ENCODE measurements at places on chromosomes 12 and 14.

DNA sequence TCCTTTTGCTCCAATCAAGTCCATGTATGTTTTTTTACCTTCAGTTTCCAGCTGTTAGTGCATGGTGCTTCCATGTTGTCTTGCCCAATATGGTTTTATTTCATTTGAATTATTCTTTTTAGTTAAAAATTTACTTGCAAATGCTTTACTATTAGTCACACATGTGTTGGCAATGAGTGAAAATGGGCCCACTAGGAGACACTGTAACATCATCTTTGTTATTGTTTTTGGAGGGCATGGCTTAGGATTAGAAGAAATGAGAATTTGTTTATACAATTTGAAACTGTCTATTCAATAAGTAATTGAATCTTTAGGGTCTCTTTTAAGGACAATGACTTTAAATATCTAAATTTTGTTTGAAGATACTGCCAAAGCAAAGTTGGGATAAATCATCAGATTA is 133.7 kb downstream of the BRMS1L start:
- DNase-seq: no peak

- DNase-seq: no peak
These were observed 85.4 kb downstream of the WSCD2 start for GRCh38 chr12:108214486-108214885.

- DNase-seq: no peak
These were observed 10.0 kb upstream of the GPR19 start for GRCh38 chr12:12705838-12706520.

GRCh38 chr12:114868995-114869834 is 185.2 kb upstream of the TBX3 start:
- DNase-seq: no peak

- no peak for DNase-seq
These were observed 81.5 kb downstream of the ETV6 start for GRCh38 chr12:11731042-11731357.

DNA sequence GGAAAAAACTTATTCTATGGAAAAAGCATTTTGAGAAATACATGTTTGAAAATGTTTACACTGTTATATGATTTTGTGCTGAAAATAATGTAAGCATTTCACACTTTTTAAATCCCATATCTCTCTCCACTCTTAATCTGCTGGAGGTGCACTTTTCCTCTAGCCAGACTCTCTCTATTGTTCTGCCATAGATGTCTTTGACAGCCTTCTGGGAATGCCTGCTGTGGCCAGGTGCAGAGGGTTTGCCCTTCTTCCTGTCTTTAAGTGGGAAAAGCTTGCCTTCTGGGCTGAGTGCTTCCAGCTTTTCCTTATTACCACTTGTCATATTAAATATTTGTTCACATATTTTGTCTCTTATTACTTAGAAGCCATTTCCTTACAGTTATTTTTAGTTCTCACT is 60.1 kb upstream of the PPM1H start:
- no peak for DNase-seq

GRCh38 chr14:64705381-64706118 is 1.3 kb downstream of the PLEKHG3 start:
- DNase-seq: no peak

DNA sequence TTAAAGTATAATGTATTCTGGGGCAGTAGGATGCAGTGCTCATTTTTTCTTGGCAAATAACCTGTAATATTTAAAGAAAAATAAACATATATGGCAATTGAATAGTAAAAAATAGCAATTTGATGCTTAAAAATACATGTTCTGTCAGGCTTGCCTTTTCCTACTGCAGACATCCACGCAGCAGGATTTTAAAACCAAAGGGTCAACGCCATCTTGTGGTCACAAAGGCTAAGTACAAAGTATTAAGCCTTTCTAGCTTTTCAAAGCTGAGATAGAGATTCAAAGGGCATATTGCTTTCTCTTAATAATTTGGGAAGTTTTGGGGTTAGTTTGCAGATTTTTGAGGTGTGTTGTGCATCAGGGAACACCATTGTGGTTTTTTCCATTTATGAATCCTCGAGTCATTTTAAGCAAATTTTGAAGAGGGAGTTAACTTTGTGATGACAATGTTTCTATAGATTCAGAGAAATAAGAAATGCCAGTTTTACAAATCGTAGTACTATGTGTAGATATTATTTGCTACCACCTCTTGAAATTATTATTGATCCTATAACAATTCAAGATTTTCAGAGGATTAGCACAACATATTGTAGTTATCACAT is 4.7 kb upstream of the CCER1 start:
- no peak for DNase-seq

DNA sequence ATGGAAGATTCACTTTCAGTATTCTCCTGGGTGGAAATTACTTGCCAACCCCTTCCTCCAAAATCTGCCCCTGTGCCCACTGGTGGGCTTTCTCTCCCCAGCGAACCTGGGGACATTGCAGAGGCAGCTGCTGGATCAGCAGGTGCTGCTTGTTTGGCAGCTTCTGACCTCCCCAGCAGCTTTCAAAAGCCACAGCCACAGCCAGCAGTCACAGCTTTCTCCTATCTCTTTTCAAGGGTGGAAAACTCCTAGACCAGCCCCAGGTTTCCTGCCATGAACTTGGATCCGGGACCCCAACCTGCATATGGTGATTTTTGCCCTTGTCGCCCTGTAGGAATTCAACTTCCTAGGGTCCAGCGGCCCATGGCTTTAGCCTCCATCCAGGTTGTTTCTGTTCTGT is 330.8 kb downstream of the ADAMTS20 start:
- DNase-seq: no peak

- DNase-seq: peak; percentile 46
These were observed 21.8 kb upstream of the PCNX1 start for GRCh38 chr14:70885343-70886022.

DNA sequence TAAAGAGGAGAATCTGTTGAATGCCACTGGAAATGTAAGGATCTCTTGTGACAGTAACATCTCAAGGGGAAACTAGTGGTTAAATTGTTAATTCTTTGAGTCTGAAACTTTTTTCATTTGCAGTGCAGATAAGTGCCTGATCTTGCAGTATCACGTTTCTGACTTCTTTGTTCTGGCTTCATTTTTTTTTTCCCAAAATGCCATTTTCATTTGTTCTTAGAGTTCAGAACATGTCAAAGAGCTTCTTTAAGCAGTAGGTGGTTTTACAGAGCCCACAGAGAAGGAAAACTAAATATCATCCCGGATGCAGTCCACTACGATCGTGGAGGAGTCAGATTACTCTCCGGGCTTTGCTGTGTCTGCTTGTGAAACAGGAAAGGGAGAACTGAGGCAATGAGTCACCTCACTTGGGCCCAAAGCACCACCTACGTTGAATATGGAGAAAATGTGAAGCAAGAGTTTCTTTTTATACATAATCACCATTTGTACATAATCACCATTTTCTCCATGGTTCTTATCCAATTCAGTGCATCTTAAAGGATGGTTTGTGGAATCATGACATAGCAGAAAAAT is 43.9 kb downstream of the HMGA2 start:
- DNase-seq: no peak

- no peak for DNase-seq
These were observed 176.0 kb downstream of the CHST11 start for GRCh38 chr12:104632724-104633201.

- DNase-seq: no peak
These were observed 60.8 kb upstream of the CHGA start for GRCh38 chr14:92861856-92862745.

DNA sequence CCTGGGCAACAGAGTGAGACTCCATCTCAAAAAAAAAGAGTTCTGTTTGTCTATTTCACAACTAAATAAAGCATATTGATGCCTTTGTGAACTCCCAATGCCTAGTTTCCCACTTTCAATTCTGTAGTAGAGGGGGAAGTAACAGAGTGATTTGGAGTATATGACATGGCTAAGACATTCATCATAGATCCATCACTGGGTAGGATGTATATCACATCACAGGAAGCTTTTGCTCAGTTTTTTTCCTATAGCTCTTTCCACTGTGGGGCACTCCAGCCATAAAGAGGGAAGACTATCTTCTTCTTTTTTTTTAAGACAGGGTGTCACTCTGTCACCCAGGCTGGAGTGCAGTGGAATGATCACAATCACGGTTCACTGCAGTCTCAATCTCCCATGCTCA is 154.0 kb upstream of the BCL2L14 start:
- DNase-seq: no peak

GRCh38 chr12:39966721-39967120 is 139.2 kb downstream of the SLC2A13 start:
- DNase-seq: no peak

- DNase-seq: no peak
These were observed 793.7 kb downstream of the RPS29 start for GRCh38 chr14:48792376-48793024.

DNA sequence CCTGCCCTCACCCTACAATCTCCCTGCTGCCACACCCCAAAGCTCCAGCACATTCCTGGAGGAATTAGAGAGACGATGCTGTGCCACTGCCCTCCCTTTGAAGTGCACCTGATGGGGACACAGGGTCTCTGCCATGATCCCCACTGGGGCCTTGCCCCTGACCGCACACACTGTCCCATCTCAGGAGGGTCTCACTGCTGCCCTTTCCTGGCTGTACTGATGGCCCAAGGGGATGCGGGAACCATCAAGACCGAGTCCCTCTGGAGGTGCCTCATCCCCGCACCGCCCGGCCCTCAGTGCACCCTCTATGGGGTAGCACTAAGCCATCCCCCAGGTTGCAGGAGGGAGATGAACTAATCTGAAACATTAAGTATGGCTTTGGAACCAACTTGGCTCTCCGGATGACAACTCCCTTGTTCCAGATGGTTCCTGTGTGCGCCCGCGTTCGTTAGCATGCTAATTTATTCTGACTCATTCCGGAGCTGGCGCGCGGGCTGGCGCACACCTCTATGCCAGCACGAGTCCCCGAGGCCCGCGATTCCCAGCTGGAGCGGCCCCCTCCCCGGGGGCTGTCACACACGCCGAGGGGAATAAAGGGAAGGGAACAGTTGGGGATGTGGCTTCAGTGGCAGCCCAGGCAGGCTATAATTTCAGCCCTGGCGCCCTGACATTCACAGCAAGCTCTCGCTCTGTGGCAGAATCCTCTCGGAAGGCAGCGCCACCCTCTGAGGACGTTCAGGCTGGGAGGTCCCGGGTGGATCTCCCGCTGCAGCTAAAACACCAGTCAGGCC is 34.2 kb upstream of the C14orf180 start:
- no peak for DNase-seq

DNA sequence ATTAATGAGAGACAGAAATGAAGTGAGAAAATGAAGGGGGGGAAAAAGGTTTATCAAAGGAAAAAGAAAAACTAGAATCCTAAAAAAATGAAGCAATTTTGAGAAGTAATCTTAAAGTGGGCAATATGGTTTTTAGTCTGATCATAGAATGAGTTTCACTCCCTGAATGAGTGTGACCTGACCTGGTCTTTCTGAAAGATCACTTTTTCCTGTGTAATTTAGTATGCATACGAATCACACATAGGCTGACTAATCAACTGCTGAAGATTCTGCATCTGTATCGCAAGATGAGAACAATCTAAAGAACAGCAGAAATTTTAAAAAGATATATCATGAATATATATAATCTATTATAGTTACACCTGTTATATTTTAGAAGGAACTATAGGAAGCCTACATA is 11.3 kb downstream of the GNPTAB start:
- DNase-seq: no peak

DNA sequence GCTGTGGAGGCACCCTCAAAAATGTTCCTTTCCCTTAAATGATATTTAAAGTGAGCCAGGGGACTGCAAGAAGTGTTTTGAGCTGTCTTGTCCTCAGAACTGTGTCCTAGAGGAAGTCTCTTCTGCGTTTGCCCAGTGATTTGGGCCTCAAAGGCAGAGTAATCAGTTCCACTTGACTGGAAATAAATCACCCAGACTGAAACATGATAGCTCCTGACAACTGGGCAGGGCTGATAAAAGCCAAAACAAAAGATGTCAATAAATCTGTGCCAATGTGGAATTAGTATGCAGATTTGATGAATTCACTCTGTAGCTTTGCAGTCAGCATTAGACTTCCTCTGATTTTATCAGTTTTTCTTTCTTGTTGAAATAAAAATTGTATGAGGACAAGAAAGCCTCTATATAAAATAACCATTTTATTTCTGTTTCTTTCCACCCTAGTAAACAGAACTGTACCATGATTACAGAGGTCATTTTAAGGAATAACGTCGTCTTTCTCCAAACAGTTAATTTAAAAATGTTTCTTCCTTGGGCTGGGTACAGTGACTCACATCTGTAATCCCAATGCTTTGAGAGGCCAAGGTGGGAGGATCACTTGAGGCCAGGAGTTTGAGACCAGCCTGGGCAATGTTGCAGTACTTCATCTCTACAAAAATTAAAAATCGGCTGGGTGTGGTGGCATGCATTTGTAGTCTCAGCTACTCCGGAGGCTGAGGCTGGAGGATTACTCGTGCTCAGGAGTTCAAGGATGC is 180.8 kb downstream of the ERC1 start:
- DNase-seq: no peak

- no peak for DNase-seq
These were observed 40.8 kb upstream of the PNMA1 start for GRCh38 chr14:73754911-73755360.

- peak; percentile 65 for DNase-seq
These were observed 13.6 kb downstream of the TTC9 start for GRCh38 chr14:70655110-70655826.

GRCh38 chr14:77007975-77008421 is 20.5 kb downstream of the IRF2BPL start:
- DNase-seq: no peak

GRCh38 chr12:80401191-80401590 is 42.8 kb upstream of the PTPRQ start:
- DNase-seq: no peak

DNA sequence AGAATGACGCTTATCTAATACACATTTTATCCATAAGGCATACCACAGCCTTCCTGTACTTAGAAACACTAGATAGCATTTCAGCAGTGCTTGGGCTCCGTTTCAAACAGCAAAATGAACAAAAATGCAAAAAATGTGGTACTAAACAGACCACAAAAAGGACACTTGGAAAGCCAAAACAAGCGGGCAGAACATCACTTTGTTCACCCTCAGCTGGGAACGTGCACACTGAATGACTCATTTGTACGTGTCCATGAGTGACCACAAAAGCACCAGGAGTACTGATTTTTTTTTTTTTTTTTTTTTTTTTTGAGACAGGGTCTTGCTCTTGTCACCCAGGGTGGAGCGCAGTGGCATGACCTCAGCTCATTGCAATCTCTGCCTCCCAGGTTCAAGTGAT is 8.9 kb upstream of the FOXN3 start:
- DNase-seq: no peak

DNA sequence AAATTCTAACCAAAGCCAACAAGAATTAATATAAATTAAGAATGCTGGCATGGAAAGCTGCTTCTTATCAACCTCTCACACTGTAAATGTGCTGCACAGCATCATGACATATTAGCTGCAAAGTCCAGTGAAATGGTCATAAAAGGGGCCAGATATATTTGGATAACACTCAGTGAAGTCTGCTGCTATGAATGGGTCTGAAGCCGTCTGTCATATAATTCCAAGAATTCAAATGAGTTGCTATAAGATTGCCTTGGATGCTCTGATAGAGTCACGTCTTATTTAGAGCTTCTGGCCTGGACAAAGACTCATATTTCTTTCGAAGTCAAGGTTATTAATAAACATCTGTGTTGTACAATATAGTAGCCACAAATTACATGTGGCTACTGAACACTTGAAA is 54.3 kb upstream of the OVCH1 start:
- no peak for DNase-seq
